NCI-H1105 treated with DMSO at 0.1 percent for 48 hours (cell line): ENCODE measurements at places on chromosomes 2 and 18.
A peak's percentile ranks its signal among the peaks of the same experiment; 100 is the strongest.

- DNase-seq, result no peak
These were observed 558 bp upstream of the NEMP2 start for GRCh38 chr2:190535121-190535439.

DNA sequence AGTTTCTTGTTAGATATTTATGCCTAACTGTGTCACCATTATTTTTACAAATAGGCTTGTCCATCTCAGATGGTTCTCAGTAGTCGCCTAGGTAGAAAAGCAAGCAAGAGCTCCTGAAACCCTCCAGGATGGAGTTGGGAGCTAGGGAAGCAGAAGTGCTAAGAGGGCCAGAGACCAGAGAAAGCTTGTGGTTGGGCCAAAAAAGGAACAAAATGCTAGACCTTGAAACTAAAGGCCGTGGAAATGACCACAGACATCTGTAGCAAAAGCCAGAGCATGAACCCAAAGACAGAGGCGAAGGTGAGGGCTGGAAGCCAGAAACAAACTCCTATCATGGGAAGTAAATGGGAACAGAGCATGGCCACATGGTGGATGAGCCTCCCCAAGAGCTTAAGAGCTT is 29.9 kb upstream of the RMDN2 start:
- DNase-seq, result no peak

GRCh38 chr2:161121622-161122021 is 38.6 kb upstream of the TANK start:
- DNase-seq, result no peak

DNA sequence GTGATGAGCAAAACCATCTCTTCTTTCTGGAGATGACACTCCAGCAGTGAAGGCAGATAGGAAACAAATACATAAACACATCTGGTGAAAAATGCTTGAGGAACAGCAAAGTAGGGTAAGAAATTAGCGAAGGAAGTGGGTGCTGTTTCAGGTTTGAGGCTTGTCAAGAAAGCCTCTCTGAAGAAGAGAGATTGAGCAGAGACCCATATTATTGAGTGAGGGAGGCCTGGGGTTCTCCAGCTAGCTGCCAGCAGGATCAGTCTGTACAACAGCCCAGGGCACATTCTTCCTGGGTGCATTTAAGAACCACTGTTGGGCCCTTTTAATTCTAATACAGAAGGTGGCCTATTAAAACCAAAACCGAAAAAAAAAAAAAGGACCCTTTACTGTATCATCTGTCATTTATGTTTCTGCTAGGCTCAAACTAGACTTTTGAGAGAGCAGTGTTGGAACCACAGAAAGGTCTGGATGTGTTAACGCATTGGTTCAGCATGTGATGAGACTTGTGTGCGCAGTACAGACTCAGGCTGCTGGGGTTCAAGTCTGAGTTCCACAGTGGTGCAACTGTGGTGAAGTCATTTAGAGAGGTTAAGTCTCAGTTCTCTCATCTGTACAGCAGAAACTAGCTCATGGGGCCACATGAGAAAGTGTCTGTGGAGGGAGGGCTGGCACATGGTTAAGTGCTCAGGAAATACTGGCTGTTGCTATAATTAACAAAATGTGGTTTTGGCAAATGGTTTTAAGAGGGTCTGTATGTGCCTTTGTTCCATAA is 28.9 kb downstream of the MGAT5 start:
- DNase-seq, result no peak

GRCh38 chr2:217713395-217714286 is 289.2 kb downstream of the TNS1 start:
- DNase-seq, result peak; percentile 43

DNA sequence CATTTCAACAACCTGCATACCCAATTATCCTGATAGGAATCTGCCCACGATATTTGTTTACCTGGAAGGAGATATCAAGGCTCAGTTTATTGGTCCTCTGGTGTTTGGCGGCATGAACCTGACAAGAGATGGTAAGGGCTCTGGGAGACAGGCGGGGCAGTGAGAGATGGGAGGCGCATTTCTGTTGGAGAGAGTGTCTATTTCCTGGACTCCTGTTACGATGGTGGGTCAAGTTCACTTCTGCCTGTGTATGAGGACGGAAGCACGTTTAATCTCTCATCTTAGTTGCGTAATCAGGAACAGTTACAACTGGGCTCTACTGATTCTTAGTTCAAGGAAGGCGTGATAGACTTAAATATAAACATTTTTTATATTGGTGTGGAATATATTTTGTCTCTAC is 8.9 kb downstream of the PDCL3 start:
- no peak for DNase-seq

- no peak for DNase-seq
These were observed 32.9 kb upstream of the NDUFV2 start for GRCh38 chr18:9069601-9070000.

- no peak for DNase-seq
These were observed 193.1 kb downstream of the SH3RF3 start for GRCh38 chr2:109322111-109322510.

GRCh38 chr2:1846046-1847015 is 102.0 kb upstream of the PXDN start:
- no peak for DNase-seq

- no peak for DNase-seq
These were observed 12.1 kb upstream of the C18orf32 start for GRCh38 chr18:49499046-49499637.

DNA sequence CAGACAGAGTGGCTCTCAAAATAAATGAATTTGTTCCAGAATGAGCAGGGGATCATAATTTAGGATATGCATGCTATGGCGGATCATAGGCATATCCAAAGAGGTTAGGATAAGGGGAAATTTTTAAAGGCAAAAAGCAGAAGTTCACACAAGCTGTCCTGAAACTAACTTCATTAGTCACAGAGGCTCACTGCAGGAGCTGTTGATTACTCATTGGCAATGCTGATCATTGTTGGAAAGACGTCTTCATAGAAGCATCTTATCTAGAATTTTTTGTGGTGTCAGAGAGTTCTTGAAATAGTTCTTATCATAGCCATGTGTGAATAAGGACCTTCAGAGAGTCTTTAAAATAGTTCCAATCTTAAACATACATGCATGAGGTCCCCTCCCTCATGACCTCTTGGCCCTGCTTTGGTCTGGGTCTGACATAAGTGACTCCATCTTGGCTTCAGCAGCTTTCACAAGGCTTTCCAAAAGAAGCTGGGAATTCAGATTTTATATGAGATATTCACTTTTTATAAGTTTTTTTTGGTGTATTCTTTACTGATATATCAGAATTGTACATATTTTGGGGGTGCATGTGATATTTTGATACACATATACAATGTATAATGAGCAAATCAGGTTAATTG is 7.5 kb upstream of the CCDC195 start:
- no peak for DNase-seq

- no peak for DNase-seq
These were observed 1.7 kb downstream of the TMBIM1 start for GRCh38 chr2:218290316-218291261.

GRCh38 chr2:206641226-206641625 is 1.1 kb upstream of the FAM237A start:
- no peak for DNase-seq

DNA sequence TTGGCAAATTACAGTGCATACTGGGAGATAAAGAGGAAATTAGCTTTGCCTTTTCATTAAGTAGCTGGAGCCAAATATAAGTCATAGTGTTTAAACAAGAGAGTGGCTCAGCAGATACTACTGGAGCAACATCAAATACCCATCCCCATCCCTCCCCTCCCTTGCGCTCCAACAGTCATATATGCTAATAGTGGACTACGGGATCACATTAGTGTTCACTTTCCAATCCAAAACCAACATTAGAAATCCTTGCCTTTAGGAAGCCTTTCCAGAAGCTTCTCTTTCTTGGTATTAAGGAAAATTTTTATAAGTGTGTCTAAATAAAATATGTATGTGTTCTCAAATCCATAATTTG is 1669.3 kb downstream of the SUCLG1 start:
- DNase-seq, result no peak

DNA sequence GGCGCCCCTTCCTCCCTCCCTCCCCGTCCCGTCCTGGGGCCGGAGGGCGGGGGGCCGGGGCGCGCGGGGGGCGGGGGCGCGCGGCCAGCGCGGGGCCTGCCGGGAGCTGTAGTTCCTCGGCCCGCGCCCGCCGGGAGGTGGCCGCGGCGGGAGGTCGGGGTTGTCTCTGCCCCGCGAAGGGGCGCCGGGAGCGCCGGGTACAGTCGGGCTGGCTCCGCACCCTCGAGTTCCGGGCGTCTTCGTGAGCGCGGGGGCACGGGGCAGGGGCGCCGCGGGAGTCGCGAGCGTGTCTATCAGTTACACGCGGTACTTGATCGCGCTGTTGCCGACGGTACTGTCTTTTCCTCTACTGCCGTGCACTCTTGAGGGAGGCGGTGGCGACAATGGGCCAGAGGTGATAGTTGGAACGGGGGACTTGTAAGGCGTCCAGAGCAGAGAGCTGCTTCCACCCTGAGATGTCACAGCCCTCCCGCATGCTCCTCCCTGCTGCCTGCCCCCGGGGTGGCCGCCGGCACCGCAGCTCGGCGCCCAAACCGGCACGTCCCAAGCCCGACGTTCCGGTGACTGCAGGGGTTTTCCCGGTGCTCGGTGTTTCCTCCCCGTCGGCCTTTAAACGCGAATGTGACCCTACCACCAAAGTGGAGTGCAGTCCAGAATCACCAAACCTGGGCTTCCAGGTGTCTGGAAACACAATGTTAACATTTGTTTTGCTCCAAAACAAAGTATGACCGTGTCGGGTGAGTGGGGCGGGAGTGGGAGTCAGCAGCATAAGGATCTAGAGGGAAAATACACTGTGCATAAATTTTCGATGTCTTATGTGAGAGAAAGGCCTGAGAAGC is at the start of gene PRKD3:
PRKD3 (minus strand) TSS at position 48 of the 839 bp plus-strand sequence. CDS start 8,309 bp downstream, outside the sequence.
- DNase-seq, result peak; percentile 50

DNA sequence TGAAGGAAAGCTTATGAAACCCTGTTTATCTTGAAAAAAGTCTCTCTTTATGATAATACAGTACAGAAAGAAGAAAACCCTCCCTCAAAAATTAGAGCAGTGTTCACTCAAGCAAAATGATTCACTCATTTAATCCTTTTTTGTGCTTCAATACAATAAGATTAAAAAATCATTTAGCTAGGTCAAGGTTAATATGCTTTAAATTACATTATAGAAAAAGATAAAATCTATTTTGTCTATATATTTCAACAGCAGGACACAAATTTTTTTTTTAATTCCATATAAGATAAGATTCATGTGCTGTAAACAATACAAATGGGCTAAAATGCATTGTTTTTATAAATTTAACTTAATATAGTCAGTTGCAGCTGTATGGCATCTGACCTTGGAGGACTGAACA is 176.9 kb downstream of the KCNE4 start:
- DNase-seq, result no peak

DNA sequence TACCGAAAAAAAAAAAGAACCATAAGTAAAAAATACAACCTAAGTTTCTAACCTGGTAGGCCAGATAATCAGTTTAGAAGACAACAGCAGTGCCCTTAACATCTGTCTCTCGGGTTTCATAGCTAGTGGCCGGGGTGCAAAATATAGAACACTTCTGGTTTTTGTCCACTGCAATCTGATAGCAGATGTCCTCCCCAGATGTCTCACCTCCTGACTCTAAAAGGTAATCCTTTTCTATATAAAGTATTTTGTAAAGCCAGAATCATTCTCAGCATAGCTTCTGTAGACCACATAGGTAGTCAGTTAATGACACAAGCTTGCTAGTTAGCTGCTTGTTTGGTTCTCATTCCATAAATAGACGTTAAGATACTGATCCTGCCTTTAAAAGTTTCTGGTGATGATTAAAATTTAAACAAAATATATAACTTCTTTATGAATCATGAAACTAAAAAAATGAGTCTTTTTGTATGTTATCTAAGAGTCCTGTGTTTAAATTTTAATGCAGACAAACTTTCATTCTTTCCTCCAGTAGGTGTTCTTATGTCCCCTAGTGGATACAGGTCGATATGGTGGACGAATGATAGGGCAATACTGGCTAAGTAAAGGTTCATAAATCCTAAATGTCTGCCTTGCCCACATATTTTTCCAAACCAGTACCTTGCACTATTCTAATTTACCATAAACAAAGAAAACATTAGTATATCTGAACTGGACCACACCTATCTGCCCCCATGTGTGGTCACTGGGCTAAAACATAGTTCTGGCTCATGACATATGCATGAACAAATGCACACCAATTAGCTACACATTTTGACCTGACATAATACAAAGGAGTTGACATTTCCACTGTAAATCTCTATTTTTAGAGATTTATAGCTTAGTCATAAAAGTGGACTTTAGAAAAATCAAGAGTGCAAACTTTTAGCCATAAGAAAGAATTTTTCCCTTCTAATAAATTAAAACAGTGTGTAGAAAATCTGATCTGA is 171.0 kb downstream of the SRBD1 start:
- no peak for DNase-seq

- no peak for DNase-seq
These were observed 166.4 kb downstream of the GALNT1 start for GRCh38 chr18:35747894-35748472.

GRCh38 chr18:56532176-56532840 is 106.1 kb downstream of the TXNL1 start:
- no peak for DNase-seq

DNA sequence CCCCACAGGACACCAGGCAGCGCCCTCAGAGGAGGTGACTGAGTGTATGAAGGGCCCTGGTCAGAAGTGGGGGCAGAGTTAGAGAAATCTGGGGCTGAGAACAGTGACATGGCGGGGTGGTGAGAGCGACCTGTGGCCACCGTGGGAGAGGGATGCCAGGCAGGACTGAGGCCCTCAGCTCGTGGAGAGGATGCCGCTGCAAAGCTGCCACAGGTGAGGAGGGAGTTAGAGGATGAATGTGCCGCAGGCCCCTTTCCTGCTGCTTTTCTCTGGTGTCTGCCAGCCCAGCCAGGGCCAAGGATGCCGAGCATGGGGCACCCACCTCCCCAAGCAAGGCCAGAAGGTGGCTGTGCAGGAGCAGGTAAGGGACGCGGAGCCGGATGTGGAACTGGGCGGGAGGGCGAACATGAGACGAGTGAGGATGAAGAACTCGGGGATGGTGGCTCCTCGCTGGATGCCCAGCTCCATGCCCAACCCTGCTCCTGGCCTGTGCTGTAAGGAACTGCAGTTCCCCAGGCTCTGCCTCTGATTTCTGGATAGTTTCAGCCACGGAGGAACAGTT is 269.2 kb upstream of the HDAC4 start:
- DNase-seq, result no peak

GRCh38 chr18:74399091-74399887 is 57.8 kb downstream of the DIPK1C start:
- DNase-seq, result no peak

DNA sequence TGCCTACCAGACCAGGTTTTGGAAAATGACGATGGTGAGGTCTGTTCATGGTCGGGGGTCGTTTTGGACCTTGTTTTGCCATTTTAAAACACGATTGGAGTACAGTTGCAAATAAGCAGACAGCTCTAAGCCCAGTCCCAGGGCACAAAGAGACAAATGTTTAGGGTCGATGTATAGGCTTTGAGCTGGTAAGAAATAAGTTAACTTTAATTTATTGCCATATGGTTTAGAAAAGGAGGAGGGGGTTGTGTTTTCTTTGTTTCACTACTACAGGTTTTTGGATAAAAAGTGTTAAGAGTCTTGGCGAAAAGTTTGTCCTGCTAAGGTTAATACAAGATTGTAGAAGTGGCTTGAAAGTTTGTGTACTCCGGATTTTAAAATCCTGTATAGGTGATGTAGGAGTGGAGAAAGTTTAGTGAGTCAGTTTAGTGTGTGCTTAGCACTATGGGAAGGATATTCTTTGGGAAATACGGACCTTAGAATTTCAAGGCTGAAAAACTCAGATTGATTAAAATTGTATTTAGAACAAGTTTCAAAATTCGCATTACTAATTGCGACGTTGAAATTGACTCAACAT is 1.3 kb downstream of the KCMF1 start:
- peak; percentile 37 for DNase-seq

- no peak for DNase-seq
These were observed 356.5 kb upstream of the GULP1 start for GRCh38 chr2:187935126-187935525.
